SK-N-DZ (cell line): ENCODE measurements at places on chromosomes 4 and X.
A peak's percentile ranks its signal among the peaks of the same experiment; 100 is the strongest.

DNA sequence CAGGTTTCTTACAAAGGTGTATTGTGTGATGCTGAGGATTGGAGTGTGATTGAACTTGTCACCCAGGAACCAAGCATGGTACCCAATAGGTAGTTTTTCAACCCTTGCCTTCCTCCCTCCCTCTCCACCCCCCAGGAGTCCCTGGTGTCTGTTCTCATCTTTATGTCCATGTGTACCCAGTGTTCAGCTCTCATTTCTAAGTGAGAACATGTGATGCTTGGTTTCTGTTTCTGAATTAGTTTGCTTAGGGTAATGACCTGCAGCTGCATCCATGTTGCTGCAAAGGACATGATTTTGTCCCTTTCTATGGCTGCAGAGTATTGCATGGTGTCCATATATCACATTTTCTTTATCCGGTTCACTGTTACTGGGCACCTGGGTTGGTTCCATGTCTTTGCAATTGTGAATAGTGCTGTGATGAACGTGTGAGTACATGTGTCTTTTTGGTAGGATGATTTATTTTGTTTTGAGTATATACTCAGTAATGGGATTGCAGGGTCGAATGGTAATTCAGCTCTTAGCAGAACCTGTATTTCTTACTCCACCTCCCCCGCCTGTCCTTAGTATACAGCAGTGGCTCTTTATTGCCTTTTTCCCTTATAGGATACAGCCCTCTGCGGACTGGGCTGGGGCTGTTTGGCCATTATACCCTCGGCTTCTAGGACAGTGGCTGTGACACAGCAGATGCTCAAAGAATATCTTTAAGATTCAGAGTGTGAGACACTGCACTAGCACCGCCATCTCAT, 145.4 kb downstream of the PTTG2 start:
- DNase-seq = no peak

DNA sequence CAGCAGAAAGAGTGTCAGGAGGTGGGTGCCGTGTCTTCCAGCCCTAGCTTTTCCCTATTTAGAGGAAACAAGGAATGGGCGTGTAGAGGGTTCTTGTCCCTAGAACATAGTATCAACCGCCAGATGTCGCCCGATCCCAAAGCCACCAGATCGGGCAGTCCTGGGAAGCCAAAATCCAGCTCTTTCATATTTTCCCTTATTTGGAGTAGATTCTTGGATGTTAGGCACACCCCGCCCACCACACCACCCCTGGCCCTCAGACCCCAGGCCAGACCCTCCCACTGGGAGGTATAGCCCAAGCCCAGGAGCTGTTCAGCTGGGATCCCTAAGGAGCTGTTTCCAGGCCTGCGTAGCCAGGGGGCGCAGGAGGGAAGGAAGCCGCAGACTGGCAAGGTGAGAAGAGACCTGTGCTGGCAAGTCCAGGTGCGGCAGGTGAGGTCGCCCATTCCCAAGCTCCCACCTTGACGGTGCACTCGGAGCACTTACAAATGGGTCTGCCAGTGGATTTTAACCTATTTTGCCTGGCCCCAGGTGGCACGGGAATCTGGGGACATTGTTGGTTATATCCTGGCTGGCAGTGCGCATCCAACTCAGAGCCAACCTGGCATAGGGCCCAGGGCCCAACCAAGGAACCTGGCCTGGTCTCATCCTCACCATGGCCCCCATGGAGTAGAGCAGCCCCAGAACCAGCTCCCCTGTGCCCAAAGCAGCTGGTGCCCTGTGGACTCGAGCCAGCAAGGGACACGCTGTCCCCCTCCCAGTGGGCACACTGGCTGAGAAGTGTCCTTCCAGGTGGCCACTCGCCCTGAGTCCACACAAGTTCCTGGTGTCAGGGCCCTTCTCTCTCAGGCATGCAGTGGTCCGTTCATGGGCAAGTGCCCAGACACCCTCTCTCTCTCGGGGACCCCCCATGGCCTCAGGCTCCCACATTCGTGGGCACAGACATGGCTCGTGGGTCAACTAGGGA, 811 bp downstream of the FLNA start:
- DNase-seq = peak; percentile 89

GRCh38 chrX:26909728-26910127, 553.4 kb downstream of the PPP4R3C start:
- no peak for DNase-seq

DNA sequence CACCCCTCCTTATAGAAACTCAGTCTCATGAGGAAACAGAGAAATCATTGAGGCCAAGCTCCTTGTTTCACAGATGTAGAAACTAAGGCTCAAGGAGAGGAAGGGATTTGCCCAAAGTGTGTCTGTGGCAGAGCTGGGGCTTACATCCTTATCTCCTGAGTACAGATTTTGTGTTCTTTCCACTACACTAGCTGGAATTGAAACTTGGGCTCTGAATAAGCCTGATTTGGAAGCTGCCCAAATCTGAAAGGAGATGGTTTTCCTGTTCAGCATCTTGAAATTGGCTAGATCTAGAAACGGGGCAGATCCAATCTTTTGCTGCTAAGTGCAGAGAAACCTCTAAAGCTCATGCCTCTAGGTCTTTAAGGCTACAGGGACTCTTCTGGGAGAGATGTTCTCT, 24.3 kb downstream of the AWAT2 start:
- no peak for DNase-seq

GRCh38 chrX:9871701-9872268, 85.6 kb downstream of the SHROOM2 start:
- DNase-seq = no peak

GRCh38 chr4:167210166-167210565, 24.1 kb downstream of the SPOCK3 start:
- no peak for DNase-seq

GRCh38 chr4:70518716-70519115, 347 bp downstream of the AMTN start:
- no peak for DNase-seq

DNA sequence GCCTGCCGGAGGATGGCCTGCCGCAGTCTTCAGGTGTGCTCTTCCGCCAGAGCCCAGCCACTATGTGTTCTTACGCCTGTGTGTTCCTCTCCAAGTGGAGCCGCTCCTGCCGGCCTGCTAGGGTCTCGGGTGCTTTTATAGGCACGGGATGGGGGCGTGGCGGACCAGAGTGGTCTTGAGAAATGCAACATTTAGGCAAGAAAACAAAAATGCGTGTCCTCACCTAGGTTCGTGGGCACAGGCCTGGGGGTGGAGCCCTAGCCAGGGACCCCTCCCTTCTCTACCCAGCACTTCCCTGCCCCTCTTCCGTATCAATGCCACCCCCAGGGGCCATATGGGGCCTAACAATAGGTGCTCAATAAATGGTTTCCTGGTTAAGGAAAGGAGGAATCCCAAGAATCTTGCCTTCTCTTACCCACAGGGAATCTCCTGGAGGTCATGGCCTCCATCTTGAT, 34.4 kb upstream of the LRBA start:
- DNase-seq = no peak

DNA sequence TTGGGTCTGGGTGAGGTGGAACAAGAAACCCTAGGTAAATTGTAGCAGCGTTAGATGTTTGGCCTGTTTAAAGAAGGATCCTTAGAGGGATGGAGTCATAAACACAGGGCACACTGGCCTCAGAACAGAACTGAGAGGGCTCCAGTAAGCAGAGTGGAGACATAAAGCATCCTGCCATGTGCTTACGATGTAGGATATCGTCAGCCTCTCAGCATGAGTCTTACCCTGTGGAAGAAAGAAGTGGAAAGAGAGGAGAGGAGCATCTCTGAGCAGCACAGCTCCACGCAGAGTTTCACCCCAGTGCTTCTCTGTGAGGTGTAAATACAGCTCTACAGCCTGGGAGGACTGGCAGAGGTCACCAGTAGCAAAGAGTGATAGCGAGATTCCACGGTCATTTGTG, 27.8 kb upstream of the SORBS2 start:
- DNase-seq = no peak

DNA sequence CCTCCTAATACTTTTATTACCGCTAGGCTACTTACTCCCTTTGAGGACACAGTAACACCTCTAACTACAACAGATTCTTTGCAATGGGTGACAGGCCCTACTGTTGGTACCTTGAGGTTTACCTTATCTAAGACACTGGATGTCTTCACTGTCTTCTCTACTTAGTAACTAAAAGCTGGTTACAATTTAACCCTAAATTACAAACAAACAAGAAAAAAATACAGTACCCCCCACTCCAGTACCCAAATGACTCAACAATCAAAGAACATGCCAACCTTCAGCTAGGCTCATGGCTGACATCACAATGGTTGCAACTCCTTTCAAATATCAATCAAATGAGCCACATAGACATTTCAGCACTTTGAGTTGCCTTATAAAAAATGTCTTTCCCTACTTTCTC, 198.0 kb downstream of the GUCY2F start:
- DNase-seq = no peak

DNA sequence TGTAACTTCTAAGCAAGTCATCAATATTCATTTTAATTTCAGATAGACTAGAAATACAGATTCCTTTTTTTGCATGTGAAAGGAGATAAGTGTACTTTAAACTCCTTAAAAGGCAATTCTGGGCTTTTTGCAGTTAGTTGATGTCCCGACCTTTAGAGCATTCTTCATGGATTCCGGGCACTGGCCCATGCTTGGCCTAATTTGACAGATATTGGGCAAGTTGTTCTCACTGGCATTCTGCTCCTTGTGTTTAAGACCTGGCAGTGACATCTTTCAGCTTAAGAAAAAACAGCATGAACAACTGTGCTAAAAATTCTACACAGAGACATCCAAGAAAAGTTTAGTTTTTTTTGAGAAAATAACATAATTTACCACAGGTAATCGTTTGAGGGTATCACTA, 1037.2 kb downstream of the PCDH18 start:
- DNase-seq = no peak

GRCh38 chr4:177673985-177674489, 231.8 kb upstream of the AGA start:
- DNase-seq = no peak

DNA sequence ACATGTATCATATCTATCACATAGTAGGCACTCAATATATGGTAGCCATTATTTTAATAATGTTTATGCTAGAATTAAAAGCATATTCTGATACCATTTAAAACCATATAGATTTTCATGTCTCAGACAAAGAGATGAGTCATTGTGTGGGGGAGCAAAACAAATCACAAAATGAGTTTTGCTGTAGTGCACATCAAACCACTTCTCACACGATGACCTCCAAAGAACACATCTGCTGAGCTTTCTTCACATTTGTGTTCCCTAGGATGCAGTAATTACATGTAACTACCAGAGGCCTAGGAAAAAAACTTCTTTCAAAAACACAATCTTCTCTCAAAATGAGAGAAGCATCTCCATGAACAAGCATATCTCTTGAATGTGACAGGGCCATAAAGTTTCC, 56.1 kb upstream of the BRS3 start:
- DNase-seq = no peak

DNA sequence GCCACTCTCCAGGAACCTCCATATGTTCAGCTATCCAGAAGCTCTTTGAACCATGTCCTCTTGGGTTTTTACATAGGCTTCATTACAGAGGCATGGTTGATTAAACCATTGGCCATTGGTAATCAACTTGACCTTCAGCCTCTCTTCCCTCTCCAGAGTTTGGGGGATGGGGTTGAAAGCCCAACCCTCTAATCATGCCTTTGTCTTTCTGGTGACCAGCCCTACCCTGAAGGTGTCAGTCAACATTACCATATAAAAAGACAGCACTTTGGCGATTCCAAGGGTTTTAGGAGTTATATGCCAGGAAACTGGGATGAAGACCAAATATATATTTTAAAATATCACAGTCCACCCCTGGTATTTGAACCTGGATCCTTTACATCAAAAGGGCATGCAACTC, 222.5 kb downstream of the CHIC1 start:
- no peak for DNase-seq

DNA sequence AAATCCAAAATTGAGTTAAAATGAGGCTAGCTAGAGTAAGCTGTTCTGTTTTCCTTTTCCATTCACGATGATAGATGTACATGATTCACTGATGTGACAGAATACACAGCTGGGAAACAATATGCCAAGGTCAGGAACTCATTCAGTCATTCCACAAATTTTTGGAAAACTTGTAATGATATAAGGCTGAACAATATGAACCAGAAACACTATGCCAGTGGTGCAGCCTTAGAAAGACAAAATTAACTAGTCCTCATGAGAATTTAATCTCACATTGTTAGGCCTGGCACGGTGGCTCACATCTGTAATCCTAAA, 50.0 kb upstream of the NDST3 start:
- DNase-seq = no peak
